ENCODE measurements at places on chromosomes 6 and 20.

GRCh38 chr6:24887545-24888140, 48.1 kb downstream of the RIPOR2 start:
- DNase-seq = no peak

DNA sequence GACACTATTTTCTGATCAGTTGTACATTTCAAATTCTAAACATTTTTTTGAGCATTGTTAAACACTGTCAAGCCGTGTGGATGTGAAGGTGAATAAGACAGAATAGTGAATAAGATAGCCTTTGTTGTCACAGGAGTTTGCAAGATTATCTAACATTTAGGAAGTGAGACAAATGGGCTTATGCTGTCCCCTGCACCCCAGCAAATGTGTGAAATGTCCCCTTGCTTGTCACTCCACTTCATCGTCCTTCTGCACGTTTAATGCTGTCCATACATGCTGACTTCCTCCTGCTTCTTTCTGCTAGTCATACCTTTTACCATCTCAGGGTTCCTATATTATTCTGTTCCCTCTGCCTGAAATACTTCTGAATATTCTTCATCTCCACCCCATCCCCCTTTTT, 62.6 kb downstream of the CBFA2T2 start:
- DNase-seq = no peak

- peak; percentile 90 for DNase-seq
Measured at GRCh38 chr20:44959638-44960102, 527 bp downstream of the TOMM34 start.

GRCh38 chr6:70119218-70119835, 183.6 kb downstream of the COL9A1 start:
- no peak for DNase-seq

DNA sequence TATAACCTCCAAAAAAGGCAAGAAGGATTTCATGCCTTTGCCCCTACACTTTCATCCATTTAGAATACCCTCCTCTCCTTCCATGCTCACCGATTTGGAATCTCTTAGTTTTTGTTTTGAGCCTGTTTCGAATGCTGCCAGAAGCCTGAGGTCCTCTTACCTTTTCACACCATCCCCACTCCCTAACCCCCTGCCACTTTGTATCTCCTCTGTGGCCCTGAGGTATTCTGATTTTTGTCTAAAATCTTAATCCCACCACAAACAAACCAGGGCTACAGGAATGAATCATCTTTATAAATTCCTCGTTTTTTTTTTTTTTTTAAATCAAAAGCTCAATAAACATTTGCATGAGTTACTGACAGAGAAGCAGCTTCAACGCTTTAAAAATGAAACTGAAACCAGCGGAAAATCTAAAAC, 1.6 kb upstream of the RPS12 start:
- no peak for DNase-seq

- no peak for DNase-seq
Measured at GRCh38 chr6:106553440-106553839, 75.9 kb downstream of the RTN4IP1 start.

GRCh38 chr20:2000285-2000684, 6.4 kb upstream of the PDYN start:
- DNase-seq = no peak

DNA sequence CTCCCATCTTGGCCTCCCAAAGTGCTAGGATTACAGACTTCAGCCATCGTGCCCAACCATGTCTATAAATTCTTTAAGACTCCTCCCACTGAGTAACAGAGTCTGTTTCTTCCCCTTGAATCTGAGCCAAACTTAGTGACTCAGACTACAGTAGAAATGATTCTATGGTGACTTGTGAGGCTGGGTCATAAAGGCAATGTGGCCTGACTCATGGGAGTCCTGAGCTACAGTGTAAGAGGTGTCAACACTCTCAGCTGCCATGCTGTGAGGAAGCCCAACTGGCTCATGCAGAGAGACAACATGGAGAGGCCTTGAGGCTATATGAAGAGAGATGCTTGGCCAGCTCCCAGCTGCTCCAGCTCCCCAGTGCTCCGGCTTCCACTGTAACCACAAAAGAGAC, 5.2 kb upstream of the NRSN2 start:
- peak; percentile 98 for DNase-seq

DNA sequence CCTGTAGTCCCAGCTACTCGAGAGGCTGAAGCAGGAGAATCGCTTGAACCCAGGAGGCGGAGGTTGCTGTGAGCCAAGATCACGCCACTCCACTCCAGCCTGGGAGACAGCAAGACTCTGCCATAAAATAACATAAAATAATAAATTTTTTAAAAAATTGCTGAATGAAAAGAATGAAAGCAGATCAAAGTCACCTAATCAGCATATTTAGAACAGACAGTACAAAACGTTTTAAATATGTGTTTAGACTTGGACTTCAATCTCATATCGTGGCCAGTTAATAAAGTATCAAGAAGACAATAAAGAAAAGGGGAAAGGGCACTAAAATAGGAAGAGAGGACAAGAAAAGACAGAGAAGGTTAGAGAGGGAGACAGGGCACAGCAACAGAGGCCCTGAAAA, 74.6 kb downstream of the EPM2A start:
- DNase-seq = no peak

- no peak for DNase-seq
Measured at GRCh38 chr20:31679357-31680285, 41.9 kb downstream of the COX4I2 start.

GRCh38 chr6:35557239-35557638, 44.5 kb upstream of the TULP1 start:
- DNase-seq = no peak

DNA sequence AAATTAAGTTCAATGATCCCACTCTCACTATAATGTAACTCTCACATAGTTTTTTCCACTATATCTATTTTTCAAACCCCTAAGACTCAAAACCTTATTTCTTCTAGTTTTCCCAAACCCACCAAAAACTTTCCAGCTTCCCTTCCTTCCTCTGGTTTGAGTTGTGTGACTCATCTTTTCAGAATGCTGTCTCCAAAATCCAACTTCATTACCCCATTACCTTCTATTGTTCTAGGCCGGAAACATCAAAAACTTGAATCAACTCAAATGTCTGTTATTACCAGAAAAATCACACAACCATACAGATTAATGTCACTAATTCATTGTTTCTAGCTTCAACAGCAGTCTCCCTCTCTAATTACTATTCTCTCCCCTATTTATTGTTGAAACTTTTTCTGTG, 1090.3 kb downstream of the HACE1 start:
- peak; percentile 11 for DNase-seq

DNA sequence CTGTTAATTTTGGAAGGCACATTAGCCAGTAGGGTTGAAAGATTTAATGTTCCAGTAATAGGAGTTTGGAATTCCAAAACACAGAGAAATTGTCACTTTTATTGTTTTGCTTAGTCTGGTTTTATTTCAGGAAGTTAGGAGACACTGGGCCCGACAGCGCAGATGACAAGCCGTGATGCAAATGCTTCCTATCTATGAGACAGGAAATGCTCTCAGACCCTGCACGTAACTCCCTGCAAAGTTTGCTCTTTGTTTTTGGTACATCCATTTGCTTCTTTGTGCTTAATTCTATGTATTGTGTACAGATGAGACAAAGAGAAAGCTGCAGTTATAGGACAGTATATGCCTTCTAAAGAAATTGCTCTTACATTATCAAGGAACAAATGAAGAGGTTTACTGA, 201.6 kb upstream of the SGK1 start:
- DNase-seq = no peak

GRCh38 chr20:47676912-47677634, 108.2 kb downstream of the SULF2 start:
- no peak for DNase-seq

GRCh38 chr20:6501061-6501460, 266.4 kb upstream of the BMP2 start:
- peak; percentile 25 for DNase-seq

GRCh38 chr6:129637340-129638054, 72.5 kb downstream of the ARHGAP18 start:
- no peak for DNase-seq

DNA sequence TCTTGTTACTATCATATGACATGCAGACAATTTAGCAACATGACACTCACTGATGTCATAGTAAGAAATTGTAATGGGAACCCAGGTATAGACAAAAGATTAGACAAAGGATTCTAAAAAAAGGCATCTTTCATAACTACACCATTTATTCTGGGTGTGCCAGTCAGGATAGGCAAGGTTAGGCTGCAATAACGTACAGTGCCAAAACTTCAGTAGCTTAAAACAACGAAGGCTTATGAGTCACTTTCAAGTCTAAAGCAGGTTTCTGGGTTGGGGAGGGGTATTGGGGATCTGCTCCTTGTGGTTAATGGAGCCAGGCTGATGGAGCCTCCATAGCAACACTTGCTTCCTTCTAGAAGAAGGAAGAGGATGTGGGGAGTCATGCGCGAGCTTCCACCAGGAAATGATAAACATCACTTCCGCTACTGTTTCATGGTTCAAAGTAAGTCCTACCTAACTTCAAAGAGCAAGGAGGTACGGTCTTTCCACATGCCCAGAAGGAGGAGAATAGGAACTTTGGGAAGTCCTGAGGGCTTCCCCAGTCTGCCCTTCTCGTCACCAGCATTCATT, 2.0 kb upstream of the GTSF1L start:
- DNase-seq = no peak

- DNase-seq = no peak
Measured at GRCh38 chr20:51058017-51058416, 35.1 kb upstream of the KCNG1 start.

DNA sequence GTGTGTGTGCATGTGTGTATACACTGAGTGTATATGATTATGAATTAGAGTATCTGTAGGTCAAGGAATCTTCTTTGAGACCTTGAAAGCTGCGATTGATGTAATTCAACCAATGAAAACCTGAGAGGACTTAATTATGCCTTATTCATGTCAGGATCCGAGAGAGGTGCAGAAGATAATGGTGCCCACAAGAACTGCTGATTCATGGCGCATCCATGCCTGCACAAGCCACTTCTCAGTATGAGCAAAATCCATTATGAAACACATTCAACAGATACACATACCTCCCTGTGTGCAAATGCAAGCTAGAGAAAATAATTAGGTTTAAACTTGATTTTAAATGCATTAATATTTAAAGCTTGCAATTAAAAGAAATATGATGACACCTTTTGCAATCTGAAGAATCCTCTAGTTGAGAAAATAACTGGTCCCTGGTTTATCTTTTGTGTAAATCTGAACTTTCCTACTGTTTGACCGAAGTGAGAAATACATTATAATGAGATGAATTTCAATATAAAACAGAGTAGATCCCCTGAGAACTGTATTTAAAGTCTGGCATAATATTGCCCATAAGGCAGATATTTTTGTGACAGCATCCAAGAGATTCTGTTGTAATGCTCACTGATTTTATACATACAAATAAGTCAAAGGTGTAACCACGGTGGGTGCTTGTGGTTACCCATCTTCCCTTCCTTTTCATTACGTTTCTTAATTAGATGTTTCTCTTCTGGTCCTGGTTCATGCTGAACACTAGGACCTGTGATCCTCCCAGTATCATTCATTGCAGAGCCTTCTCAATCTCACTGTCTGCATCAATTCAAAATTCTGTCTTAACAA, 45.6 kb downstream of the LY86 start:
- DNase-seq = no peak

DNA sequence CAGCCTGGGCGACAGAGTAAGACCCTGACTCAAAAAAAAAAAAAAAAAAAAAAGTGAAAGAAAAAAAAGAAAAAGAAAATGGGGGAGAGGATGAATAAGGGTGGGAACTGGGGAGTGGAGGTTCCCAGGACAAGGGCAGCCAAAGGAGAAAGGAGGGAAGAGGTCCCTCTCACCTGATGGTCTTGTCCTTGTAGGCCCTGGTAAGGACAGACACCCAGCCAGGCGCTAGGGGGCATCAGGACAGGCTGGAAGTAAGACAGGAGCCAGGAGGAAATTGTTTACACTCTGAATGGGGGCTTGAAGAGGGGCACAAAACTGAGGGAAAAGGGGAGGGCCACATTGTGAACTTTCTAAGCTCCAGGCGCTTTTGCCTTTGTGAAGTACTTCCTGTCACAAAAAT, 2.3 kb upstream of the ALDH5A1 start:
- DNase-seq = peak; percentile 37

GRCh38 chr6:158818581-158819212, 471 bp downstream of the EZR start:
- peak; percentile 81 for DNase-seq

GRCh38 chr6:14750059-14750661, 495.7 kb upstream of the JARID2 start:
- DNase-seq = no peak

All from ELR (cell line).